Stimulated activated CD8-positive, alpha-beta memory T cell treated with anti-CD3 and anti-CD28 coated beads, Interleukin-4, amount 100 ng/mL, for 1 hour (primary cell): ENCODE measurements at places on chromosomes 5 and 9.

- DNase-seq, result no peak
Observed at GRCh38 chr5:55410845-55411244, 103.1 kb downstream of the MTREX start.

DNA sequence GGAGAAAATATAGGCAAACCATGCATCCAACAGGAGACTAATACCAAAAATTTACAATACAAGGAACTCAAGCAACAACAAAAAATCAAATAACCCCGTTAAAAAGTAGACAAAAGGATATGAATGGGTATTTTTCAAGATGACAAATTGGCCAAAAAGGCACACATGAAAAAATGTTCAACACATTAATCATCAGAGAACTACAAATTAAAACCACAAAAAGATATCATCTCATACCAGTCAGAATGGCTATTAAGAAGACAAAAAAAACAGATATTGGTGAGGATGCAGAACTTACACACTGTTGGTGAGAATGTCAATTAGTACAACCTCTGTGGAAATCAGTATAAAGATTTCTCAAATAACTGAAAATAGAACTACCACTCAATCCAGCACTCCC is 35.0 kb downstream of the TEX10 start:
- no peak for DNase-seq

- no peak for DNase-seq
Observed at GRCh38 chr9:34334916-34335315, 5.5 kb downstream of the NUDT2 start.

DNA sequence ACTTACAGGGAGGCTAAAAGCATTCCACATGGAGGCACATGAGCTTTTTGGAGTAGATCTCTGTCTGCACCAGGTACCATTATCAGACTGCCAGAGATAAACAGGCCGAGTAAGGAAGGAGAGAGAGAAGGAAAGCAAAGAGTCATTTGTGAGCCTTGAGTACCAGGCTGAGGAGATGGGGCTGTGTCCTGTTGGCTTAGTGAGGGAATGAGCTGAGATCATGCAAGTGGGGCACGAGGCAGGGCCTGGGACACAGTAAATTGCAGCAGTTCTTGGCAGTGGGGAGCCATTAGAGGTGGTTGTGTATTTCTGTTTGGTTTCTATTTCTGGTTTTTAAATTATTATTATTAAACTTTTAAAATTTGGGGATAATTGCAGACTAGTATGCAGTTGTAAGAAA is 53.3 kb downstream of the TSTD2 start:
- DNase-seq, result no peak

GRCh38 chr5:3311433-3311832 is 284.2 kb upstream of the IRX1 start:
- no peak for DNase-seq

DNA sequence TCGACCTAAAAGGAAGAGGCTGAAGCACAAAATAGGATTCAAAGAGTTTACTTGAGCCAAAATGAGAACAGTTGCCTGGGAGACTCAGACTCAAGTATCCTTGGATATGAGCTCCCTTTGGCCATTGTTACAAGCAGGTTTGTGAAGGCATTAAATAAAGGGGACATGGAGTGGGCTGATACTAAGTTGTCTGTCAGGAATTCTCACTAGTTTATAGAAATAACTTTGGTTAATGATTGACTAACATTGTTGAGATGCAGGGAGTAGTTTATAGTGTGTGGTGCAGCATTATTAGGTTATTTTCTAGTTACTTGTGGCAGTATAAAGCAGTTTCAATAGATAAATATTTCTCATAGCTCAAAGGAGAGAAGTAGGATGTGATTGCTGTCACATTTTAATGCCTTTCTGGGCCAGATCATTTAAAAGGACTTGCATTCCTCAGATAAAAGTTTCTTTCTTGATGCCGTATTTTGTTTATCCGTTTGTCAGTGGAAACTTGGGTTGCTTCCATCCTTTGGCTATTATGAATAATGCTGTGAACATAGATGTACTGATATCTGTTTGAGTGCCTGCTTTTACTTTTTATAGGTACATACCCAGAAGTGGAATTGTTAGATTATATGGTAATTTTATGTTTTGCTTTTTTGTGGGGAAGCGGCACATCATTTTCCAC is 9.1 kb downstream of the AP3S1 start:
- DNase-seq, result no peak

GRCh38 chr9:90219548-90220118 is 423.0 kb downstream of the DIRAS2 start:
- DNase-seq, result no peak

DNA sequence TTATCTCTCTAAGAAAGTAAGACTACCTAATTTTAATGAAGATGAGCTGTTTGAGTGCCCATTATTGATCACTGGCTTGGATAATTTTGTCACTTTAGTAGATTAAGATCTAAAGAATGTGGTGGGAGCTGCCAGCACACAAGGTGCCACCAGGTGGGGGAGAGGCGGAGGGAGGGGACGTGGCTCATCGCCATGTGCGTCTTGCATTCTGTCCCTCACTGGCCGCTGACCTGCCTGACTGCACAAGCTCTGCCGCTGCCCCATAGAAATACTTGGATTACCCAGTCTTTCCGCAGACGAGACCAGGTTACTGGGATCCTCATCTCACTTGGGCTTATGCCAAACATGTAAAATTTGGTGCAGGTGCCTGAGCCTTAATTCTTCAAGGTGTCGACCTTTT is 37.6 kb downstream of the RHOBTB3 start:
- no peak for DNase-seq

DNA sequence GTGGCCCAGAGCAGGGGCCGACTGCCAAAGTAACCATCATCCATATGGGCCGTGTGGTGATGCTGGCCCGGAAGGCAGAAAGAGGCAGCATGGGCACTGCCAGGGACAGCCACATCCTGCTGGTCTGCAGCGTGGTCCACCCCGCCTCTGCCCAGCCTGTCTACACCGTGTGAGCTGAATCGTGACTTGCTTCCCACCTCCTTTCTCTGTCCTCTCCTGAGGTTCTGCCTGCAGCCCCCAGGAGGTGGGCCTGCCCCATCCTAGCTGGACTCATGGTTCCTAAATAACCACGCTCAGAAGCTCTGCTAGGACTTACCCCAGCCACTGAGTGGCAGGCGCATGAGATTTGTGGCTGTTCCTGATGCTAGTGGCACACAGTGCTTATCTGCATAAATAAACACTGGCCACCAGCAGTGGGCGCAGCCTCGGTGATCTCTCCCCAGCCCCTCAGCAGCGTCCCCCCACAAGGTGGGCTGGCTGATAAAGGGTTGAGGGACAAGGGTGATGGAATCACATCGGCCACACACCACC is 22.6 kb upstream of the SUSD3 start:
- DNase-seq, result no peak

DNA sequence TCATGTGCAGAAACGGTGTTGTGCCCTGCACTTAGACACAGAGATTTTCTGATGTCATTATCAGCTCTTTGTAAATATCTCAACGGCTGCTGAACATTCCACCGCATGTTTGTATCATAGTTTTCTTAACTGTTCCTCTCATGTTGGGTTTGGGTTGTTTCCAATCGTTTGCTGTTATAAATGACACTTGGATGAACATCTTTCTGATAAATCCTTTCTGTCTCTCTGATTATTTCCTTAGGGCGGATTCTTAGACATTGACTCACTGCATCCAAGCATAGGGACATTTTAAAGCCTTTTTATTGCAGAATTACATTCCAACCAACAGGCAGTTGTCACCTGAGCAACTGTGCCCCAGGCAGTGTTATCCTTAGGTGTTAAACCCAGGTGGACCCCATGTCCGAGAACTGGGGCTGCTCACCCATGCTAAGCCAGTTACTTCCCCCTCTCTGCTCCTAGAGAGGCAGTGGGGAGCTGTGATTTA is 28.5 kb downstream of the COL5A1 start:
- DNase-seq, result no peak

GRCh38 chr5:169875091-169875728 is 105.1 kb downstream of the INSYN2B start:
- no peak for DNase-seq

DNA sequence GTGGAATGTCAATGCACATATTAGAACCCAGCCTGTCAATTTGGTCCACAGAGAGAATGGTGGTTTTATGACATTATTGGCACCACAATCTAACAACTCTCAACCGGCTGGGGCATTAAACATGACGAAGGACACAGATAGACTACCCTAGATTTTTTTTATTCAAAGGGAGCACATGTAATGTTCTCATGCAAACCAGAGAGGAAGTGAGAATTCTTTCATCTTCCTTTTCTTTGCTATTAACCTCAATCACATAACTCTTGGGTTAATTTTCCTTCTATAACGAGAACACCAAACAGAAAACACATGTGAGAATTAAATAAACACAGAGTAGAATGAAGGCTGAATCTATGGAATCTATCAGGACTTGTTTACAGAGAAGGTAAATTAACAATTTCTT is 94.9 kb upstream of the TNC start:
- no peak for DNase-seq

DNA sequence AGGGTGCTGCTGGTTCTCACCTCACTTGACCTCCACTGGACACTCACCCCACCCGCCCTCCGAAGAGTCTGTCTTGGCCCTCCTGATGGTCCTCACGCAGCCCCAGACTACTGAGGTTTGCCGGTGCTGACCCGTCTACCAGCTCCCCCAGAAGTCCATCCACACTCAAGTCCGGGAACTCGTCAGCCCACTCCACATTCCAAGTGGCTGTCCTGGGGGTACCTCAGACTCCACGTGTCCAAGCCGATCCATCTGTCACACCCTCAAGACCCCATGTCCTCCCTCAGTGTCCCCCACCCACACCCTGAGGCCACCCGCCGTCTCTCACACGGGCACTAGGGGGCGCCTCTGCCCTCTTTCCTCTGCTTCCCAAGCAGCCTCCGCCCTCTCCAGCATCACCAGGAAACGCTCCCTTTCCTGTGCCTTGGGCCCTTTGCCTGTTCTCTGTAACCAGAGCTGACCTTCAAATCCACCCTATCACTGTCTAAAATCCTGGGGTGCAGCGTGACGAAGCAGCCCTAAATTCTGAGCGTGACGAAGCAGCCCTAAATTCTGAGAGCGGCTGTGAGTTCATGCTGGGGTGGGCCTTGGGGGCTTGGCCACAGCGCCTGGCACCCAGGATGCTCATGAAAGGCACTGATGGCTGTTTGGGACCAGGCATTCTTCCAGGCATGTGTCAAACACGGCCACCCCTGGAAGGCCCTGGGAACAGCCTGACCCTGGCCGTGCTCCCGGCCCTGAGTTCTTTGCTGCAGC is 95.7 kb downstream of the KCNT1 start:
- no peak for DNase-seq

GRCh38 chr9:113350107-113350661 is 843 bp downstream of the BSPRY start:
- no peak for DNase-seq

- DNase-seq, result no peak
Observed at GRCh38 chr9:126986506-126986951, 71.9 kb downstream of the RALGPS1 start.

DNA sequence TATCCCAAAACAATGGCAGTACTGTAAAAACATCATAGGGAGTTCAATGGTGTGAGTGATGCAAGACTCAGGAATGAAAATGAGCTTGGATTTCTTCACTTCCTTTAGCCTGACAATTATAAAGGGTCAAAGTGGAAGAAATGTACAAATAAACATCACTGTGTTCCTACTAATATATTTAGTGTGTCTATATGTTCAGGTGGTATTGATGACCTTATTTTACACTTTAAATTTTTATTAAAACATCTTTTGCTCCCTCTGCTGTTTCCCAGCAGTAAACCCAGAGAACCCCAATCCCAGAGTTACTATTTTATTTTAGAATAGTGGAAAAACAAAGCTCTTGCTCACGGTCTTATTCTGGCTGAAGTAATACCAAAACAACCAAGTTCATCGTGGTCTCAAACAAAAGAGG is 2.0 kb downstream of the LOX start:
- DNase-seq, result no peak

GRCh38 chr5:144134194-144134826 is 36.1 kb downstream of the YIPF5 start:
- no peak for DNase-seq

GRCh38 chr5:136066661-136067271 is 38.0 kb downstream of the TGFBI start:
- DNase-seq, result no peak

DNA sequence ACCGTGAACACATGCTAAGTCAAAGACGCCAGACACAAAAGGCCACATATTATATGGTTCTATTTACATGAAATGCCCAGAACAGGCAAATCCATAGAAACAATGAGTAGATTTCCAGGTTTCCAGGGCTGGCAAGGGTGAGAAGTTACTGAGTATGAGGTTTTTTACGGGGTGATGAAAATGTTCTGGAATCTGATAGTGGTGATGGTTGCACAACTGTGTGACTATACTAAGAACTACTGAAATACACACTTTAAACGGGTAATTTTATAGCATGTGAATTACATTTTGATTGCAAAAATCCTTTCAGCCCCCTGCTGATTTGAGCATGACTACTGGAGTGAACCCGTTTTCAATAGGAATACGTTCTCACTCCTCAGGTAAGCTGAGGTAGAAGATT is 46.7 kb upstream of the TBC1D9B start:
- DNase-seq, result no peak

GRCh38 chr9:100939636-100940035 is 88.9 kb upstream of the PLPPR1 start:
- no peak for DNase-seq

- DNase-seq, result no peak
Observed at GRCh38 chr9:80134487-80134886, 562.7 kb downstream of the TLE4 start.

GRCh38 chr9:33012328-33013069 is 11.1 kb upstream of the APTX start:
- DNase-seq, result no peak

GRCh38 chr5:4777435-4777834 is 362.7 kb upstream of the ADAMTS16 start:
- DNase-seq, result no peak

DNA sequence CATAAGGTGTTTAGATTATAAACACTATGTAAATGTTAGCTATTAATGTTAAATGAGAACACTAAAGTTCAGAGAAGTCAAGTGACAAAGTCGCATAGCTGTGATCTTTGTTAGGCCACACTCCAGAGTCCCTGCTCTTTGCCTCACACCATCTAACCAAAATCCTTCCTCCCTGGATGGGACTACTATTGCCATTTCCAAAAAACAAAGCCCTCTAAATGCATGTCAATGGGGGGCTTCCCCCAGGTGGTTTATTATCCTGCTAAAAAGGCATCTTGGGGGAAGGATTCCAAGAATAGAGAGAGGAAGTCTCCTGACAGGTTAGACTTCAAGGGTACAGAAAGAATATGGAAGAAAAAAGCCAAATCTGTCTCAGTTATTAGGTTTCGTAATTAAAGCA is 10.4 kb downstream of the NR6A1 start:
- DNase-seq, result no peak

- no peak for DNase-seq
Observed at GRCh38 chr5:9188131-9188530, 357.7 kb downstream of the SEMA5A start.

DNA sequence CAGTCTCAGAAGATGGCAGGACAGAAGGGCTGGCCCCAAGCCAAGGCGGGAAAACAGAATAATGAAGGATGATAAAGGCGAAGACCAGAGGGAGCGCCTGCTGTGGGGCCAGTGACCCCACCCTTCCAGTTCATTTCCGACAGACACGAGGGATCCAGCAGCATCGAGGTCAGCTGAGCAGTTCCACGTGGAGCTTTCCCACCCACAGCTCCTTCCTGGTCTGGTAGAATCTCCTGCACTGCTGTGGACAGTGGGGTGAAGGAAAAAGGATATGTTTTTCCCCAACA is 265.9 kb upstream of the VLDLR start:
- no peak for DNase-seq
